NCI-H2081 treated with DMSO at 0.1 percent for 48 hours (cell line): ENCODE measurements at places on chromosomes 7 and 10.

DNA sequence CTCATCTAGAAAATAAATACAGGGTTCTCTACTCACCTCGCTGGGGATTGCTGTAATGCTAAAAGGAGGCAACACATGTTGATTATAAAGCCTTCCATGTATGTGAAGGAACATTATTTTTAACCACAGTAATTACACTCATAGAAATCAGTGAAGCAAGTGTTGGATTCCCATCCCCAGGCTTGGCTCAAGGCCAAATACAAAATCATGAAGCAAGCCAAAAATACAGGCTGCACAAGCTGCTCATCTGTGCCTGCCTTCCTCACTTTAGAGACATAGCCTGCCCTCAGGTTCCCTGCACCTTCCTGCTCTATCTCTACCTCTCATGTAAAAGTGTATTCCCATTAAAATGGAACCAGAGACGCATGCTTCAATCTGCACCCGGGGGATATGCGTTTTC lies 1077.1 kb upstream of the C7orf33 start:
- DNase-seq, result no peak

DNA sequence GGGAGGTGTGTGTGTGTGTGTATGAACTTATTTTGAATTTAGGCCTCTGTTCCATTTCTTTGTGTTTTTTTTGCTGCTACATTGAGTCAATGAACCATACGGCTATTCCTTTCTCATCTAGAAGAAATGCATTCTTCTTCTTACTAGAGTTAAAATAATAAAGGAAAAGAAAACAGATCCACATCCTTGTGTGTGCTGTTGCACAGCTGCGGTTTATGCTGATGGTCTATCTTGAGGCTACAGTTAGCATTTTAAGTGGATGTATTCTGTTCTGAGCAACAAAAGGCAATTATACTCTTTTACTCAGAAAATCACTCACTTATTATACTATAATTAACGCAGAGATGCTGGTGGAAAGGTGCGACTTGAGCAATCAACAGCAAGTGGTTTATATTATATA lies 615.0 kb upstream of the MBL2 start:
- no peak for DNase-seq

DNA sequence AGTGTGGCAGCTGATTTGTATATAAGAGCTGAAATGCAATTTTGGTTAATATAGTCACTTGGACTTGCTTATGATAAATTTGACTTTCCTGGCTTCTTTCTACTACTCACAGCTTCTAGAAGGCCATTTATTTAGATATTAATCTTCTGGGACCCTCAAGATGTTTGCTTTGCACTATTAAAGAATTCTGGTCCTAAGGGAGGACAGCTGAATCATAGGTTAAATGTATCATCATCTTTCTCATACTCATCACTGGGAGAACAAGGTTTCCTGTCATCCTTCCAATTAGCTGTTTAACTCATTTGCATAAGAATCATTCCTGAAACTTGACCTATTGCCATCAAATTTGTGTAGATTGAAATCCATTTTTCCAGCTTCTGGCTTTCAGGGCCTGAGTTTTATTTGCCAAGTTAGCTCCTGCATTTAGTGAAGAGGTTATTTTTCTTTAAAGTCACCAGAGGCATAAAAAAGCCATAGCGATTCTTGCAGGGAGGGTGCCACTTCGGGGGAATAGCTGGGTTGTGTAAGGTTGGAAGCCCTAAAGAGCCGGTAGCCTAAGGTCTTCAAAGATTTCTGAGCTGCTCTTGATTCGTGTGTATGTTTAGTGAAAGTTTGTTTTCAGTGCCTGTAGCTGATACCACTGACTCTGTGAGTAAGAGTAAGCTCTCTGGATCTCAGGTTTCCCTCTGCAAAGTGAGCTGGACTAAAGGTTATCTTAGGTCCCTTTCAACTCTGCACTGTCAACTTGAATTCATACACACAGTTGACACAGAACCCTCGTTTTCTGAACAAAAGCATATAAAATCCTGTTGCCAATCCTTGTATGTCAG lies 4.3 kb downstream of the MAP3K8 start:
- no peak for DNase-seq

DNA sequence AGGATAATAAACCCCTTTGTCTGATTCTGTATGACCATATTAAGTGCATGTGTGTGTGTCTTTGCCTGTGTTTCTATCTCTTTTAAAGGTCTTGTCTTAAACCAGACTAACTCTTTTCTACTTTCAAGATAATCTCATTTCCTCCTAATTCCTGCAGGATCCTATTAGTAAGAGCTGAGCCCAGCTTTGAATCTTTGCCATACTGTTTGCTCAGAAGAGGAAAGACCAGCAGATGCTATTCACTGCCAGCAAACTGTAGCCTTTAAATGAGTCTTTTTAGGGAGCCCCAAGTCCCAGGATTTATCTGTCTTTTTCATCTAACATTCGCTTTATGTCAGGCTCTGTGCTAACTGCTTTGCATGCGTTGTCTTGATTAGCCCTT lies 2.9 kb downstream of the GPR158 start:
- DNase-seq, result no peak
